Cardiac septum (tissue), 1 donor: ENCODE measurements at places on chromosomes 2 and 18.

- DNase-seq, result no peak
These were observed 44.9 kb downstream of the MYO3B start for GRCh38 chr2:170222842-170223241.

- DNase-seq, result no peak
These were observed 29.4 kb downstream of the THADA start for GRCh38 chr2:43566461-43566729.

GRCh38 chr2:104976603-104977120 lies 61.2 kb upstream of the MRPS9 start:
- no peak for DNase-seq

- no peak for DNase-seq
These were observed 1603.3 kb upstream of the ZEB2 start for GRCh38 chr2:146123256-146123655.

DNA sequence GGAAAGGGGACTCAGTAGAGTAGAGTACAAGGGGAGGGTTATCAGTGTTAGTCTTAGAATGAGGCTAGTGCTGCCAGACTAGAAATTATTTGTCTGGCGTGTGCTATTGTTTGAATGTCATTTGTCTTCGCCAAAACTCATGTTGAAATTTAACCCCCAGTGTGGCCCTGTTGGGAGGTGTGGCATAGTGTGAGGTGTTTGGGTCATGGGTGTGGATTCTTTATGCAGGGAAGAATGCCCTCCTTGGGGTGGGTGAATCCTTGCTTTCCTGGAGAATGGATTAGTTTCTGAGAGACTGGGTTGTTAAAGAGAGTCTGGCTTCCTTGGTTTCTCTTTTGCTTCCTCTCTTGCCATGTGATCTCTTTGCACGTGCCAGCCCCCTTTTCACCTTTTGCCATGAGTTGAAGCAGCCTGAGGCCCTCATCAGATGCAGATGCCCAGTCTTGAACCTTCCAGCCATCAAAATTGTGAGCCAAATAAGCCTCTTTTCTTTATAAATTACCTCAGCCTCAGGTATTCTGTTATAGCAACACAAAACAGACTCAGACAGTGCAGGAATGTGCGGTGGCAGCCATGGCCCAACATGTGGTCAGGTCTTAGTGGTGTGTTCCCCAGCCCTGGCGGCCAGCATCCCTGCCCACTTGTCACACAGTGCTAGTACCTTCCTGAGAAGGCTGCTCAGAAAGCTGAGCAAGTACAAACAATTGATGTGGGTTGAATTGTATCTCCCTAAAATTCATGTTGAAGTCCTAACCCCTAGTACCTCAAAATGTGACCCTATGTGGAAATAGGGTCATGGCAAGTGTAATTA lies 48.4 kb upstream of the NAB1 start:
- DNase-seq, result no peak

DNA sequence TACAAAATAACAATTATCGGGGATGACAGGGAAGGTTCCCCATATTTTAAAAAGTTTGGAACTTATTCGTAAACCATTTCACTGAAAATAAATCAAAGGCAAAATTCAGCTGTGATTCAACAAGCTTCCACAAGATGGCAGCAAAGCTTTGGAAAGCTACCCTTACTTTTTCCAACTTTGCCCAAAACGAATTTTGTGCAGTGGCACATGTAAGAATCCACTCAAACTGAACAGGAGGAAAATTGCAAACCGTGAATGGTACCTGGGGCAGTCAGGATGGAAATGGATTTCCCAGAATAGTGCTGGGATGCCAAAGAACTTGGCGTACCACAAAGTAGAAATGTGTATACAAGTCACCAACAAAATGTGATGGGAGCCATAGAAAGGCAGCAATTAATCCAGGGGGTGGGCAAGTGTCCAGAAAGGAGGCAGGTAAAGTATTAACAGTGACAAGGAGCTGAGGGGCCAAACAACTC lies 10.7 kb downstream of the RPL31 start:
- no peak for DNase-seq

DNA sequence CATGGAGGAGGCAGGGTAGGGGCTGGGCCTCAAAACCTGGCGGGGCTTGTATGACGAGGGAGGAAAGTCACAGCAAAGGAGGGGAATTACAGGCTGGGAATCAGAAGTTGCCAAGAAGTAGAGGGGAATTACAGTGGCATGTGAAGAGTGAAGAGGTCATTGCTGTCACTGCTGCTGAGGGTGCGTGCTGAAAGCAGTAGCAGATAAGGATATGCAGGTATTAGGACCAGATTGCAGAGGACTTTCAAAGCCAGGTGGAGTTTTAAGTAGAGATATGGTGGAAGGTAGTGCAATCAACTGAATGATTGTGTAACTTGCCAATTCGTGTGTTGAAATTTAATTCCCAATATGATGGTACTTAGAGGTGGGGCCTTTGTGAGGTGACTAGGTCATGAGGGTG lies 19.4 kb upstream of the LRPPRC start:
- DNase-seq, result no peak

DNA sequence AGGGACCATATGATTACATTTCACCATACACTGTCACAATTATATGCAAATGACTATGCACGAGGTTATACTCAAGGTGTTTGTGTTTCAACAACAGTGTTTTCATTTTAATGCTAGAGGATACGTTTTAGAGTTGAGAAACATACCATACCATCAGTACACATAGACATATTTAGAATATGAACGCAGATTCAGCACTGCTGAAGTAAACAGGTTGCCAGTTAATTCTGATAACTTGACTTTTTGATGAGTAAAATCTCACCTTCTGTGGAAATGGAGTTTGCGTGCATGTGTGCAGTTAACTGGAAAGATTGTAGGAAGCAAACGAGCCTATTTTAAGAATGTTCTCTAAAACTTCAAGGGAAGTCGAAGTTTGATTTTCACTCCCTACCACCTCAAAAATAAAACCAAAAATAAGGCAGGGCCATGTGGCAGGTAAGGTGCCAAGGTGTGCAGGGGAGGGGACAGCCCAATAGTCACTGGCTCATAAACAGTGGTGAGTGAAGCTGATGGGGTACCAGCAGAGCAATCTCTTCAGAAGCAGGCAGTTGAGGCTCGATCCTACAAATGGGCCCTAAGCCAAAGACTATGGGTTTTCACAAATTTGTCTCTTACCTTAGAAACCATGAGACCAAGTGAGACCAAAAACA lies 213.1 kb downstream of the IKZF2 start:
- DNase-seq, result no peak

GRCh38 chr2:237470914-237471313 lies 16.1 kb upstream of the MLPH start:
- DNase-seq, result no peak

DNA sequence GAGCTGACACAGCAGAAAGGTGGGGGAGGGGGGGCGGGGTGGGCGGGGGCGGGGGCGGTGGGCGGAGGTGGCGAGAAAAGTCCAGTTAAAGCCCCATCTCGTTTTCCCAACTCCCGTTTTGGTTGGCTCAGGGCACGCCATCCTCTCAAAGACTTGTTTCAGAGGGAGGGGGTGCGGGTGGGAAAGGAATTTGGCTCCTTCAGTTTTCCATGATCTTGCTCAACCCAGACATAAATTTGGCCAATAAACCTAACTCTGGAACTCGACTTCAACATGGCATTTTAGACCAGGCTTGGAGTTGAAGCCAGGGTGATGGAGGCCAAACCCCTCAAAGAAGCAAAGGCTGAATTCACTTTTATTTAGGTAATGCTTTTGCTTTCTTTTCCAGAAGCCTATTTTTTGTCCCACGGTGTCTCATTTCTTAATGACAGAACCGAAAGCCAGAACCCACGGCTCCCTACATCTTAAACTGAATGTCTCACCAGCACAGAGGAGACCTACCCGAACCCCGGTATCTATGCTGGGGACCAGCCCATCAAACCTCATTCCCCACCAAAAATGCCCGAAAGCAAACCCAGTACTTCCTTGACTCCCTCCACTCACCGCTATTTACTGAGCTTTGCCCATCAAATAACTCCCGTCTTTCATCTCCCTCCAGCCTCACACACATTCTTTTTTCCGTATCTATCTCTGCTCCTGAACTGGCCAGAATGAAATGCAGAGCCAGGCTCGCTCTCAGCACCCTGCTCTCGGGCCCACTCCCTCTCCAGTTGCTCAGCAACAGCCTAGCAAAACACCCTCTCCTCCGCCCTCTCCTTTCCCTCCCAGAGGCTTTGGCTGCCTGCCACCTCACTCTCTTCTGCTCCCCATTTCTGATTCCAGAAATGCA lies 4.3 kb downstream of the IGFBP5 start:
- peak; percentile 90 for DNase-seq

- DNase-seq, result peak; percentile 65
These were observed 9.9 kb upstream of the NFATC1 start for GRCh38 chr18:79385708-79386341.

DNA sequence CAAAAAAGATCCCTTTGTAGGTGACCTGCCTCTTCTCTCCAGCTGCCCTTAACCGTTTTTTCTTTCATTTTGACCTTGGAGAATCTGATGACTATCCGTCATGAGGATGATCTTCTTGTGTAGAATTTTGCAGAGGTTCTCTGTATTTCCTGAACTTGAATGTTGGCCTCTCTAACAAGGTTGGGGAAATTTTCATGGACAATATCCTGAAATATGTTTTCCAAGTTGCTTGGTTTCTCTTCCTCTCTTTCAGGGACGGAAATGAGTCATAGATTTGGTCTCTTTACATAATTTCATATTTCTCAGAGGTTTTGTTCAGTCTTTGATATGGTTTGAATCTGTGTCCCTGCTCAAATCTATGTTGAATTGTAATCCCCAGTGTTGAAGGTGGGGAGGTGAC lies 34.0 kb downstream of the ZC3H8 start:
- no peak for DNase-seq

DNA sequence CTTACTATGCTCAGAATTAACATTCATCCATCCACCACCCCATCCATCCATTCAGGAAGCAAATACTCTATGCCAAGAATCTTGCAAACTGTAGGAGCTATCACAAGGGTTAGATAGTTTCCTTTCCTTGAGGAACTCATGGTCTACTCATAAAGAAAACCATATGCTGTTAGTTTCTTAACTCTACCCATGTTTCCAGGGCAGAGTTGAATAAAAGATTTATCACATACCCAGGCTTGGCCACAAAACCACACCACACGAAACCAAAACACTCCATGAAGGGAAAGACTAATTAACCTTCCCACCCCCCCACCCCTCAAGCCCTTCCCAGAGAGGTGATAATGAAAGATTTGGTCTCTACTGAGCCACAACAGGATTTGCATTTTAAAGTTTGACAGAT lies 23.7 kb upstream of the MSGN1 start:
- no peak for DNase-seq

- peak; percentile 74 for DNase-seq
These were observed 100.9 kb downstream of the TNS1 start for GRCh38 chr2:217901835-217902378.

DNA sequence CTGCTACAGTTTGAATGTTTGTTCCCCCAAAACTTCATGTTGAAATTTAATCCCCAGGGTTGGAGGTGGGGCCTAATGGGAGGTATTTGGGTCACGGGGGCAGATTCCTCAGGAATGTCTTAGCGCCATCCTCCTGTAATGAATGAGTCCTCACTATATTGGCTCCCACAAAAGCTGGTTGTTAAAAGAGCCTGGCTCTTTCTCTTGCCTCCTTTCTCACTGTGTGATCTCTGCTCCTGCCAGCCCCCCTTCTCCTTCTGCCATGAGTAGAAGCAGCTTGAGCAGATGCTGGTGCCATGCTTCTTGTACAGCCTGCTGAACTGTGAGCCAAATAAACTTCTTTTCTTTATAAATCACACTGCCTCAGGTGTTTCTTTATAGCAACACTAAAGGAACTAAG lies 721.0 kb upstream of the PKDCC start:
- DNase-seq, result no peak
